ENCODE measurements at places on chromosomes 5 and 9. TPM values are rescaled to one million over a fixed set of nuclear protein-coding genes. Genes with fewer than 3 reads are reported as not detected.

DNA sequence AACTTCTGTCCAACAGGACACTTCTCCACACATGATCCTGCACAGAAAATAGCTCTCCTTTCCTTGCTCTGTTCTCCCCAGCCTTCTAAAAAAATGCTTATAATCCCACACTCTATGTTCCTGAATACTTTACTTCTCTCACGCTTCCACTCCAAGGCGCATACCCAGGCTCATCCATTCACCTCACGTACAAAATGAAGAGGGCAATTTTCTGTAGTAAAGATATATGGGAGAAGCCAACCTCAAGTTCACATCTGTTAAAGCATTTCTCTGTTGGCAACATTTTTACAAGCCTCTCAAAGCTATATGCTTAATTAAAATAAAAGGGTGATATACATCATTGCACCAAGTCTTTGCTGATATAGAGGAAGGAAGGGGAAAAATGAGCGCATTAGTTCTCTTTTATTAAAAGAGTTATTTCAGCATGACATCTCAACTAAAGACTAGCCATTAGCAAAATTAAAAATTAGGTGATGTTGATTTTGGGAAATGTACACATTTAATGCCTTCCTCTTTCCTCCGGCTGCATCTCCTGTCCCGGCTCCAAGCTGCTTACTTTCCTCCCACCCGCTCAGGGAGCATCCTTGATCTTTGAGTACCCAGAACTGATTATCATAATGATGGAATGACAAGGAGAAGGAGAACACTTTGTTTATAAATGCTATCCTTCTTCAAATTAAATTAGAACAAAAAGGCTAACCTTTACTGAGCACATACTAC lies 342.1 kb upstream of the PANK3 start:
- peaks cover 35% of the 10 kb centered on the region for H3K27me3 ChIP-seq
- no peak overlapping the region for H3K27ac ChIP-seq
- no peaks in the 10 kb centered on the region for H3K36me3 ChIP-seq

DNA sequence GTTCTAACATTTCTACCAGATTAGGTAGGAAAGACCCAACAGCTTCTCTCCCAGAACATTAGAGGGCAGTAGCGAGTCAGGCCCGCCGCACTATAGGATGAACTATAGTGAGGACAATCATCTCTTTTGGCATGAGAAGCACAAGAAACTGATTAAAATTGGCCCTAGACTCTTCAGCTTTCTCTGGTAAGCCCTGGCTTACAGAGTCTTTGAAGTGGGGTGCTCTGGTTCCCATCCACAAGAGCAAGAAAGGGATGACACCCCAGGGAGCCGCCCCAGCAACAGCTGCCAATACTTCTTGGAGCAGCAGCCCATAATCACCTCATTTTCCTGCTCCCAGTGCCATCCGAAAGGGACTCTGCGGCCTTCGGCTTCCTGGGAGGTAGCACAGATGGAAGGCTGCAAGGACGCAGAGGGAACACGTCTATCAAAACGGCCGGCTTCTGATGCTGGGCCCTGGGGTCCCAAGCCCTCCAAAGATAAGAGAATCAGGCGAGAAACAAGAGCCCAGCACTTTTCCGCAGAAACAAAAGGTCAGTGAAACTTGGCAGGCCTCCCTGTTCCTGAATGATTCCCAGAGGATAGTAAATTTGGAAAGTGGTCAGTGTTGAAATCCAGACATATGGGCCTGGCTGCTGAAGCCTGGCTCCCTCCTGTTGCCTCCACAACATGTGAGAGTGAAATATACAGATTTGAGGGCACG lies 69.3 kb downstream of the HSD17B3 start:
- peak; percentile 45 for DNase-seq
- H3K27ac ChIP-seq: no peak overlapping the region
- H3K4me1 ChIP-seq: no peaks in the 10 kb centered on the region
- no peaks in the 10 kb centered on the region for H3K36me3 ChIP-seq
- peaks cover 54% of the 10 kb centered on the region for H3K27me3 ChIP-seq
- H3K4me3 ChIP-seq: no peak overlapping the region

- H3K36me3 ChIP-seq: no peaks in the 10 kb centered on the region
- no peak overlapping the region for H3K27ac ChIP-seq
Observed at GRCh38 chr5:41891066-41891707, 13.0 kb upstream of the RIMOC1 start.

POLR1E gene
- total RNA-seq: 38.2 TPM

SPZ1 gene
- total RNA-seq: not detected

NR2F1 gene
- not detected for total RNA-seq

SLC34A3 gene
- total RNA-seq: not detected

LRRC14B gene
- total RNA-seq: not detected
